D721Med (cell line): ENCODE measurements at places on chromosomes 7 and 10.

- DNase-seq = no peak
Observed at GRCh38 chr7:33357846-33358245, 228.5 kb downstream of the BBS9 start.

DNA sequence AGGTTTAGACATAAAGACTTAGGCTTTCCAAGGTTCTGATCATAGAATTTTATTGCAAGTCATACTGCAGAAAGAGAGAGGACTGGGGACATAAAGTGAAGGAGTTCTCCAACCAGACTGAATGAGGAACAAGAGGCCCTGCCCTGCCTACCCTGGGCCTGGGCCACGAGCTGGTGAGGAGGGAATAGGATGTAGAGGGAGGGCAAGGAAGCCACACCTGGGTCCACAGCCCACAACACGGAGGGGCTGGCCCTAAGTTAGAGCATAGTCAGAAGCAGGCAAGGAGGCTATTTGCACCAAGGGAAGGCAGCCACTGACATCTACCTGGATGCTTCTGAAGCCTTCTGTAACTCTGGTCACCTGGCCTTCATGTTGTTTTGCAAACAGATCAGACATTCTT is 82.2 kb upstream of the CXCL12 start:
- no peak for DNase-seq

GRCh38 chr7:43905209-43905946 is 1.0 kb downstream of the URGCP start:
- no peak for DNase-seq

- DNase-seq = no peak
Observed at GRCh38 chr7:112892263-112892662, 102.1 kb upstream of the TMEM168 start.

DNA sequence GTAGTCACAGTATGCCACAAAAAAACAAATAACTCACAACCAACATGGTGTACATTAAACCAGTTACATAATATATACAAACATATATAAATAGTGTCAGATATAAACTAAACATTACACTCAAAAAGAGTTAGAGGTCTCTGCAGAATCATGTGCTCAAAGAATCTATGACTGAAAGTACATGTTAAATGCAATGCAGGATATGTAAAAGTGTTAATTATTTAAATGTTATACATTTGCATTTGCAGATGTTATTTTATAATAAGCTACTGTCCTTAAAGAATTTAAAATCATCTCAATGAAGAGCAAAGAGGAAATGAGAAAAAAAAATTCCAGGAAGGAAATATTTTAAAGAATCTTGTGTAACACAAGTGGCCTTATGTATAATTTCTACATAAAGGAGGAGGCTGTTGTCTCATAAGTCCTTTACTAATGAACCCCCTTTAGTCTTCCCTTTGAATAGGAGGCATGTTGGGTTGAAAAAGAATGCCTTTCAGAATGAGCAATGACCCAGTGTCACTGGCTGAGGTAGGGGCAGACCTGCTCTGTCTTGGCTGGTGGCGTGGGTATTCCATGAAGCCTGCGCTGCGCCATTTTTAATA is 148.9 kb downstream of the ITGA8 start:
- no peak for DNase-seq

DNA sequence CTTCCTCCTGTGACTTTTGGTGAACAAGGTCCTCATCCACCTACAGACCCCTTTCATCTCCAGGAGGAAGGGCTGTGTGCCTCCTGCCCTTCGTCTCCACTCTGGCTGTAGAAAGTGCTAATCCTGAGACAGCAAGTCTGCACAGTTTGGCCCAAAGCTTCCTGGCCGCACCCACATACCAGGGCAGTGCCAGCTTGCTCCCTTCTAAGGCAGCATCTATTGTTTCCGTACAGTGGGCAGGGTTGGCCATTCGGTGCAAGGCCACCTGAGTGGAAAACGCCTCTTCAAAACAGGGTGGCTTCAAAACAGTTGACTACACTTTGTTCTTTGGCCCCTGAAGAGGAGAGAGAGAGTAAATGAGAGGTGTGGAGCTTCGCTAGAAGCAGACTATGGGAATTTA is 134.1 kb upstream of the KLF14 start:
- no peak for DNase-seq

DNA sequence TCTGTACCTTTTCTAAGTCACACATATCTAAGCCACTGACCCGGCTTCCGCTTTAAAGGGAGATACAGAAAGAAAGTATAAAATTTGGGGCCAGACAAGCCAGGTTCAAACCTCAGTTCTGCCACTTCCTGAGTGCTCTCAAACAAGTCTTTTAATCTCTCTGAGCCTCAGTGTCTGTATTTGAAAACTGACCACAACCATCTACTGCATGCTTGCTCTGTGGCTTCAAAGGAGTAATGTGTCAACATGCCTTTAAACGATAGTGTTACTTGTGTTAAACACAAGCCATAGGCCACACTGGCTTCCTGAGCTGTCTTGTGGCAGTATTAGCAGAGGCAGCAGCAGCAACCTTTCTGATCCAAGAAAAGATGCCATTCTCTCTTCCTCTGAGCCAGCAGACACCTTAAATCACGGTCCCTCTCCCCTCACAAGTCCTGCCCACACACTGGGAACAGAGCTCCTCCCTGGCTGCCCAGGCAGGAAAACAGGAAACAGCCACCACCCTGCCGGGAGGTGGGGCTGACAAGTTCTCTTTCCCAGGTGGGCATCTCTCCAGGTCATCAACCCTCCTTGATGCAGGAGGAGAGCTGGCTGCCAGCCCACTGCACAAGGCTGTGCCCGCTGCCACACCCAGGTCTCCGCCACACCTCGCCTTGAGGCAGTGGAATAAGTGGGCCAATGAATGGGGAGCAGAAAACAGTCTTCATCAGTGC is 10.7 kb downstream of the HIP1 start:
- DNase-seq = no peak

DNA sequence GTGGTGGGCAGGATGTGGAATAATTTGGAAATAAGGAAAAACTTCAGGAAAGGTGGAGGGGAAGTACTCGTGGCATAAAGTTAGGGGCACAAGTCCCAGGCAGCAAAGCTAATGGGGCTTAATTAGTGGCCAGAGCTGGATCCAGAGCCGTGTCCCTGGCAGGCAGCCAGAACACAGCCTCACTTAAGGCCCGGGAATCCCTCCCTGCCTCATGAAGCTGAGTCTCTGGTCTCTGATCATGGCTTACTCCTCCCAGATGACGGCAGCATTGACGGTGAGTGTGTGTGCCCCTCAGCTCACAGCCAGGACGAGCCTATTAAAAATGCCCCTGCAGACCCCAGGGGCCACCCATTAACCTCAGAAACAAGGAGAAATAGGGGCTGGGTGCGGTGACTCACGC is 48.2 kb upstream of the NPTX2 start:
- no peak for DNase-seq

DNA sequence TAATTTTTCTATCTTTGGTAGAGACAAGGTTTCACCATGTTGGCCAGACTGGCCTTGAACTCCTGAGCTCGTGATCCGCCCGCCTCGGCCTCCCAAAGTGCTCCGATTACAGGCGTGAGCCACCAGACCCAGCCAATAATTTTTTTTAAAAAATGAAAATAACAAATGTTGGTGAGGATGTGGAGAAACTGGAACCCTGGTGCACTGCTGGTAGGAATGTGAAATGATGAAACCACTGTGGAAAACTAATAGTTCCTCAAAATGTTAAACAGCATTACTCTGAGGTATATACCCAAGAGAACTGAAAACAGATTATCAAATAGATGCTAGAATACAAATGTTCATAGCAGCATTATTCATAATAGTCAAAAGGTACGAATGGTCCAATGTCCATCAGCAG is 23.0 kb upstream of the YWHAG start:
- DNase-seq = no peak

GRCh38 chr7:99539213-99539811 is 12.6 kb downstream of the FAM200A start:
- DNase-seq = no peak

DNA sequence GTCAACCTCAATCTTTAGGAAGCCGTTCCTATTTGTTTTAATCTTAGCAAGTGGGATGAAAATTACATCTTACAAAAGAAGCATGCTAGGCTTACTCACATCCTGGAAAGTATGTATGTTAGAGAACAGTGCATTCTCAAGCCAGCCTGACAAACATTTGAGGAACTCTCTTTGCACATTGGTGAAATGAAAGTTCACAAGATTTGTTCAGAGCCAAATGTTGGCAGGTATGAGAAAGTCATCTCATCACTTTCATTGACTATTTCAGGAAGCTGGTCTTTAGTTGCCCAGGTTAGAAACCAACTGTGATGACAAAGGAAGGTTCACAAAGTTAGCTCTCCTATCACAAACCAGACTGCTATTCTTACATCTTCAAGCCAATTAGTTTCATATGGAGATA is 57.1 kb downstream of the ABCB1 start:
- DNase-seq = no peak

DNA sequence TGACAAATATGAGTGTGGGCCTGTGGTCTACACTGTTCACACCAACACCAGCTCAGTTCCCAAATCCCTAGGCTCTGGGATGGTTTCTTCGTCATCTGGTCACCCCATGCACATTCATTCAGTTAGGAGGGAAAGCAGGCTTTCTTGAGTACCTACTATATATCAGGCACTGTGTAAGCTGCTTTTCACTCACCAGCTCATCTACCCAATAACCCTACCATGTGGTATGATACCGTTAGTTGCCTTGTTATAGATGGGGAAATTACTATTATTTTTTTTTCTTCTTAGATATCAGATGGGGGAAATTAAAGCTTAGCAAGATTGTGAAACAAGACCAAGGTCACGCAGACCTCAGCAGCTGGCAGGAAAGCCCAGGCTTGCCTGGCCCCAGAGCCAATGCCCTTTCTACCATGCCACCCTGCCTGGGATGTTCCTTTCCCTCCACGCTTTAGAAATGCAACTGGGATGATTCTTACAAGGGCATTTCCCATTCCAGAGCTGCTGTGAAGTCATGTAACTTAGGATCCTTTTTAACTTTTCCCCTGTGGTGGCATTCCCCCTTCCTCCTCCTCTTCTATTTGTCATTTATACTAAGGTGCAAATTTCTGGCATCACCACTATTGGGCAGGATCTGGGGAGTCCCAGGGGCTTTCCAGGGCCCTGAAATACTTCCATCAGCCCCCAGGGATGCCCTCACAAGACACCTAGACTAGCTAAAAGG is 93.1 kb upstream of the EFCAB10 start:
- no peak for DNase-seq

- DNase-seq = no peak
Observed at GRCh38 chr10:4459531-4459930, 366.5 kb upstream of the AKR1E2 start.

DNA sequence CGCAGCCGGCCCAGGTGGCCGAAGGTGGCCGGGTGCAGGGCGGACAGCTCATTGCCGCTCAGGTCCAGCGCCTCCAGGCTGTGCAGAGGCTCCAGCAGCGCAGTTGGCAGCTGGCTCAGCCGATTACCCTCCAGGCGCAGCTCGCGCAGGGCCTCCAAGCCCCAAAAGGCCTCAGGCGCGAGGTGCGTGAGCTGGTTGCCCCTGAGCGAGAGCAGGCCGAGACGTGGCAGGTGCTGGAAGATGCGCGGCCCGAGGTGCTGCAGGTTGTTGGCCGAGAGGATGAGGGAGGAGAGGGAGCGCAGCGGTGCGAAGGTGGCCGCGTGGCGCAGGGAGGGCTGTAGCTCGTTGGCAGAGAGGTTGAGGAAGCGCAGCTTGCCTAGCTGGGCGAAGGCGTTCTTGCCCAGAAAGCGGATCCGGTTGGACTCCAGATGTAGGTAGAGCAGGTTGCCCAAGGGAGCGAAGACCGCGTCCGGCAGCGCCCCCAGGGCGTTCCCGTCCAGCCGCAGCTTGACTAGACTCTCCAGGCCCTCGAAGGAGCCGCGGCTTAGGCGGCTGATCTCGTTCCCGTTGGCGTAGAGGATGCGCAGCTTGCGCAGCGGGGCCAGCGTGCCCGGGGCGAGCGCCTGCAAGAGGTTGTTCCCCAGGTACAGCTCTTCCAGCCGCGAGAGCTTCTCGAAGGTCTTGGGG is 923 bp downstream of the TRIL start:
- no peak for DNase-seq

DNA sequence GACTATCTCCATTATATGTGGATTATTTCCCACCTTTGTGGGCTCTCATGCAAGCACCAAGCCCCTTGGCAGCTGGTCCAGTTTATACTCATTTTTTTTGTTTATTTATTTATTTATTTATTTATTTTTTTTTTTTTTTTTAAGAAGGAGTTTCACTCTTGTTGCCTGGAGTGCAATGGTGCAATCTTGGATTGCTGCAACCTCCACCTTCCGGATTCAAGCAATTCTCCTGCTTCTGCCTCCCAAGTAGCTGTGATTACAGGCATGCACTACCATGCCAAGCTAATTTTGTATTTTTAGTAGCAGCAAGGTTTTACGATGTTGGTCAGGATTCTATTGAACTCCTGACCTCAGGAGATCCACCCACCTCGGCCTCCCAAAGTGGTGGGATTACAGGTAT is 2.8 kb downstream of the PRTFDC1 start:
- no peak for DNase-seq

DNA sequence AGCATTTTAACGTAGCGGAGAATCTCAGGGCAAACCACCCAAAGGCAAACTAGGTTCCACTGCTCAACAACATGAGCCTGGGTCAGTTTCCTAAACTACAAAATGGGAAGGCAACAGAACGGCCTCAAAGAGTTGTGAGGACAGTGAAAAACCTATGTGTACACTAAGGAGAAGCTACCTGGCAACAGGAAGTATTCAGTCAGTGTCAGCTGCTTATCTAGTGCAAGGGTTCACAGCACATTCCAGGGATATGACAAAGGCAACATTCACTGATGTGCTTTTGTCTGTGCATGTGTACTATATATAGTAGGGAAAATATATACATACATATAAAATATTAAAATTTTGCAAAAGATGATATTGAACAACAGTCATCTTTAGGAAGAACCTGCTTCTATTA is 17.2 kb downstream of the NUDCD3 start:
- DNase-seq = no peak

DNA sequence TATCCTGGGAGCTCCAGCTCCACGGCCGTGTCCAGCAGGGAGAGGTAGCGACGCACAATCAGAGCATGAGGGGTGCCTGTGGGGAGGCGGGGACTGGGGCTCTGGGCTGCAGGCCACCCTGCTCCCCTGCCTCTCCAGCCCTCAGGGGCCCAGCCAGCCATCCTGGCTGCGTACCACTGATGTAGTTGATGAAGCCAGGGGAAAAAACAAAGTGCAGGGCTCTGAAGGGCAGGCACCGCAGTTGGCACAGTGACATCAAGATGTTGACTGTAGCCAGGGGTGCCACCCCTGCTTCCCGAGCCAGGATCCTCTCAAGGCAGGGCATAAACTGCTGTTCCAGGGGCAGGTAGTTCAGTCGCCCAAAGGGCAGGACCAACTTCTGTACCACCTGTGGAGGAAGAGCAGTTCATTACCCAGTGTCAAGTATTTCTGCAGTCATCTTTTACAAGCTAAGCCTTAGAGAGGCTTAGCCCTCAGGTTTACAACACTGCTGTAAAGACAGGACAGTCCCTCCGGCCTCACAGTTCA is 2.8 kb downstream of the FASTK start:
- DNase-seq = no peak

GRCh38 chr10:128498378-128498730 is 372.1 kb upstream of the MKI67 start:
- no peak for DNase-seq
